ENCODE measurements at places on chromosomes 7 and 10. TPM values are rescaled to one million over a fixed set of nuclear protein-coding genes. Genes with fewer than 3 reads are reported as not detected.

DNA sequence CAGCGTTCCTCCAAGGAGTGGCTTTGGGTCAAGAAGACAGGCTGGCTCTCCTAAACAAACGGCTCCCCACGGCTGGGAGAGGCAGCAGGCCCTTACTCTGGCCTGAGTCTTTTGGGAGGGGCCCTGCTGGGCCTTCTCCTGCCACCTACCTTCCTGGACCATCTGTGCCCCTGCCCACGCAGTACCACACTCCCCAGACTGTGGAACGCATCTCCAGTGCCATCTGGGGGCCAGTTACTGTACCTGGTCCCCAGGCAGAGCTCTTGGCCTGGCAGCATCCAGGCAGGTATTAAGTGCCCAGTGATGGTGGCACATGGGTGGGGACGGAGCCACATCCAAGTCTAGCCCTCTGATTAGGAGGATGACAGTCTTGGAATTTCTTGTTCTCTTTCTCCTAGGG lies 14.4 kb downstream of the ALKBH4 start:
- peaks cover 4% of the 10 kb centered on the region for H3K36me3 ChIP-seq
- no peaks in the 10 kb centered on the region for H3K27me3 ChIP-seq
- no peak overlapping the region for H3K27ac ChIP-seq

- H3K36me3 ChIP-seq, result peaks cover 5% of the 10 kb centered on the region
- no peaks in the 10 kb centered on the region for H3K4me1 ChIP-seq
- DNase-seq, result no peak
- no peak overlapping the region for H3K4me3 ChIP-seq
- H3K27ac ChIP-seq, result no peak overlapping the region
These were observed 5.2 kb downstream of the PHYHIPL start for GRCh38 chr10:59181668-59182067.

GRCh38 chr10:121276822-121277221 lies 321.4 kb downstream of the FGFR2 start:
- no peaks in the 10 kb centered on the region for H3K4me1 ChIP-seq
- H3K4me3 ChIP-seq, result no peak overlapping the region
- no peak overlapping the region for H3K27ac ChIP-seq
- DNase-seq, result no peak
- H3K36me3 ChIP-seq, result no peaks in the 10 kb centered on the region

DNA sequence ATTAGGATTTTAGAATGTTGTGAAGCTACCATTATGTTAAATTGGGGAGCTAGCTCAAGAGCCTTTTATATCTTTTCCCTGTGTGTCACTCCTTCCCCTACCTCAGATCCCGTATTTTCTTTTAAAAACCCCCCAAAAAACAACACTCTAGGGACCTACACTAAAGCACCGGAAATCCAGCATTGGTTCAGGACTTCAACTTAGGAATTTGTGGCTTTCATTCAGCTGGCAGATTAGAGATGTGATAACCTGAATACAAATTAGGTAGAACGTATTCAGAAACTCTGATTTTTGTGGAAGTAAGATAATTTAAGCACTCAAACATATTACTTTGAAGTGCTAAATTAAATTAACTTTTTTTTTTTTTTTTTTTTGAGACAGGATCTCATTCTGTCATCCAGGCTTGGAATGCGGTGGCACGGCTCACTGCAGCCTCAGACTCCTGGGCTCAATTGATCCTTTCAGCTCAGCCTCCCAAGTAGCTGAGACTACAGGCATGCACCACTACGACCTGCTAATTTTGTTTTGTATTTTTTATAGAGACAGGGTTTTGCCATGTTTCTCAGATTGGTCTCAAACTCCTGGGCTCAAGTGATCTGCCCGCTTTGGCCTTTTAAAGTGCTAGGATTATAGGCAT lies 6.8 kb downstream of the TBC1D12 start:
- no peaks in the 10 kb centered on the region for H3K36me3 ChIP-seq
- no peak overlapping the region for H3K27ac ChIP-seq
- peaks cover 70% of the 10 kb centered on the region for H3K27me3 ChIP-seq
- no peak overlapping the region for H3K4me3 ChIP-seq
- no peaks in the 10 kb centered on the region for H3K4me1 ChIP-seq

- H3K4me3 ChIP-seq, result no peak overlapping the region
- H3K36me3 ChIP-seq, result peaks cover 2% of the 10 kb centered on the region
- H3K27me3 ChIP-seq, result no peaks in the 10 kb centered on the region
- H3K27ac ChIP-seq, result no peak overlapping the region
- no peak for DNase-seq
These were observed 44.9 kb downstream of the MCU start for GRCh38 chr10:72736828-72737220.

DNA sequence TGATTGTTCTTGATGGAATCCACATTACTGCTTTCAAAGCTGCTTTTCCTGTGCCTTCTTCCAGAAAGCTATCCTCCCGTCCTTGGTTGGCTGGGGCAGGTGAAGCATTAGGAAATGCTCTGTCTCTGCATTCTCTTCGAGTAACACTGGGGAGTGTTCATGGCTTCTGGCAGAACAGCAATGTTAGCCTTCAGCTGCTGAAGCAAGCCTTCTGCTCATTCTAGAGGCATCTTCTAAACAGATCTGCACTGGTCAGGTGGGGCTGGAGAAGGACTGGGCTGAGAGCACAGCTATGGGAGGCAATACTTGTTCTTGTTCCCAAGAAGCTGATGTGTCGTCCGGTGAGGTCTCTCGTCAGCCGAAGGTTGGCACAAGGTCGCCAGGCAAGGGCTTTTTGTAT lies 80.6 kb downstream of the MGMT start:
- no peak for DNase-seq
- no peaks in the 10 kb centered on the region for H3K27me3 ChIP-seq
- H3K36me3 ChIP-seq, result peaks cover 20% of the 10 kb centered on the region
- no peak overlapping the region for H3K4me3 ChIP-seq

Gene WNT8B
- total RNA-seq, result 0.16 TPM

DNA sequence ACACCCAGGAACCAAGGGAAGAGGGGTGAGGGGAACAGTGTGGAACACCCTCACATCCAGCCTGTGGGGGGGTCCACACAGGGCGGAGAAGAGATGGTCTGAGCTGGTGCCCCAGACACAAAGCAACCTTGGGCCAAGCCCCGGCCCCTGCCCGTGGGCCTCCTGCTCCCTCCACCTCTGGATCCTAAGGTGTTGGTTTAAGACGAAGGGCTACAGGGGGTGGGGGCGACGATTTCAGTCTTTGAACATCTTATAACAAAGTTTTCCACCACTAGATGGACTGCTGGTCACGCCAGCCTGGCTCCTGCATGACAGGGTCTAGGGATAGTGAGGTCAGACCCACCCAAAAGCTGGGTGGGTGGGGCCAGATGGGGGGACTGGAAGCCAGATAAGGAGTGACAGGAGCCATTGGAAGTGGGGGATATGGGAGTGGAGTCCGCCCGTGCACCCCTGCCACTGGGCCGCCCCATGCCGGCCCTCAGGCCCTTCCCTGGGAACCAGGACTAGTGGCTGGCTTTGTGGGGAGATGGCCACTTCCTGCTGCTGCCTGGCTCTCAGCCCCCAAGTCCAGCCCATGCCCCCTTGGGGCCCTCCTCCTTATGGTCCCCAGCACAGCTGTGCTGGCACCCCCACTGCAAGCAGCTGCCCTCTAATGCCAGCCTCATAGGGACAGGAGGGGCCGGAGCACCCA lies 98.4 kb downstream of the RGS10 start:
- H3K27ac ChIP-seq, result no peak overlapping the region
- H3K27me3 ChIP-seq, result no peaks in the 10 kb centered on the region
- peaks cover 9% of the 10 kb centered on the region for H3K4me1 ChIP-seq
- H3K4me3 ChIP-seq, result no peak overlapping the region
- DNase-seq, result no peak

- H3K4me3 ChIP-seq, result no peak overlapping the region
- no peaks in the 10 kb centered on the region for H3K36me3 ChIP-seq
- no peaks in the 10 kb centered on the region for H3K27me3 ChIP-seq
- no peak overlapping the region for H3K27ac ChIP-seq
- no peak for DNase-seq
These were observed 78.0 kb downstream of the FAM13C start for GRCh38 chr10:59284118-59284975.

Gene PRSS58
- not detected for total RNA-seq

Gene ACTR3C
- total RNA-seq, result 2.8 TPM

Gene OR2A5
- not detected for total RNA-seq

Gene HMX2
- 0.12 TPM for total RNA-seq

GRCh38 chr10:53233749-53234148 lies 461.2 kb upstream of the MBL2 start:
- no peaks in the 10 kb centered on the region for H3K27me3 ChIP-seq
- no peaks in the 10 kb centered on the region for H3K4me1 ChIP-seq
- DNase-seq, result no peak
- H3K27ac ChIP-seq, result no peak overlapping the region
- no peaks in the 10 kb centered on the region for H3K36me3 ChIP-seq

Gene GIMAP1
- total RNA-seq, result 6.2 TPM

Measured in activated naive CD8-positive, alpha-beta T cell treated with anti-CD3 and anti-CD28 coated beads for 36 hours (primary cell).